Stimulated activated CD4-positive, alpha-beta T cell treated with anti-CD3 and anti-CD28 coated beads, Interleukin-15, amount 100 ng/mL, for 24 hours (primary cell): ENCODE measurements at places on chromosomes 16 and 17.

DNA sequence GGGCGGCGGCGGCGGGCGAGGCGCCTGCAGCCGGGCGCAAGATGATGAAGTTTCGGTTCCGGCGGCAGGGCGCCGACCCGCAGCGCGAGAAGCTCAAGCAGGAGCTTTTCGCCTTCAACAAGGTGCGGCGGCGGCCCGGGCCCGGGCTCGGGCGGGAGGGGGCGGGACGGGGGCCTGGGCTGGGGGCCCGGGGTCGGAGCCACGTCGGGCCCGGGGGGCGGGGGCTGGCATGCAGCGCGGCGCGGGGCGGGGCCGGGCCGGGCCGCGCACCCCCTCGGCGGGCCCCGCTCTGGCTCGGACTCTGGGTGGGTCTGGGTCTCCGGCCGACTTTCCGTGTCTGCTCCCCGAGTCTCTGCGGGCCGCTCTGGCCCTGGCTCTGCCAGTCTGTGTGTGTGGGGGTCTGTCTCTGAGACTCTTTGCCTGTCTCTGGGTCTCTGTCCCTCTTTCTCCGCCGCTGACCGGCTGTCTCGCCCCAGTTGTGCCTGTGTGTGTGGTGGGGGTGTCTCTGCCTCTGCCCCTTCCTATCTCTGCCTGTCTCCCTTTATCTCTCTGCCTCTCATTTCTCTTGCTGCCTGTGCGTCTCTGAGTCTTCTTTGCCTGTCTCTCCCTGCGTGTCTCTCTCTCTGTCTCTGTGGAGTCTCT lies 328 bp downstream of the LLGL1 start:
- no peak for DNase-seq

- DNase-seq: peak; percentile 55
Measured at GRCh38 chr16:86517652-86518258, 7.4 kb downstream of the FOXF1 start.

DNA sequence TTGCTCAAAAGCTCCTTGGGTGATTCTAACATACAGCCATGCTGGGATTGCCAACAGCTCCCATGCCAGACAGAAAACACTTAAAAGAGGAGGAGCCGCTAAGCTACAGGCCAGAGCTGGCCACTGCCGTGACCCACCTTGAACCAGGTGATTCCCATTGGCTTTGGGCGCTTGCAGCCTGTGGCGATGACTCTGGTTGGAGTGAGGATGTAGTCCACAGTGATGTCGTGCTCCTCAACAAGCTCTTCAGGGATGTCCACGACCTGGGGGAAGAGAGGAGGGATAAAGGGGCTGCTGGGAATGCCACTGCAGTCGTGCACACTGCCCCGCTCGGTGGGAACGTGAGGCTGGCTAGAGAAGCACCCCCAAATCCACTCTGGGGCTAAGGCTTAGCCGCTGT lies 13.5 kb downstream of the MTHFSD start:
- no peak for DNase-seq

DNA sequence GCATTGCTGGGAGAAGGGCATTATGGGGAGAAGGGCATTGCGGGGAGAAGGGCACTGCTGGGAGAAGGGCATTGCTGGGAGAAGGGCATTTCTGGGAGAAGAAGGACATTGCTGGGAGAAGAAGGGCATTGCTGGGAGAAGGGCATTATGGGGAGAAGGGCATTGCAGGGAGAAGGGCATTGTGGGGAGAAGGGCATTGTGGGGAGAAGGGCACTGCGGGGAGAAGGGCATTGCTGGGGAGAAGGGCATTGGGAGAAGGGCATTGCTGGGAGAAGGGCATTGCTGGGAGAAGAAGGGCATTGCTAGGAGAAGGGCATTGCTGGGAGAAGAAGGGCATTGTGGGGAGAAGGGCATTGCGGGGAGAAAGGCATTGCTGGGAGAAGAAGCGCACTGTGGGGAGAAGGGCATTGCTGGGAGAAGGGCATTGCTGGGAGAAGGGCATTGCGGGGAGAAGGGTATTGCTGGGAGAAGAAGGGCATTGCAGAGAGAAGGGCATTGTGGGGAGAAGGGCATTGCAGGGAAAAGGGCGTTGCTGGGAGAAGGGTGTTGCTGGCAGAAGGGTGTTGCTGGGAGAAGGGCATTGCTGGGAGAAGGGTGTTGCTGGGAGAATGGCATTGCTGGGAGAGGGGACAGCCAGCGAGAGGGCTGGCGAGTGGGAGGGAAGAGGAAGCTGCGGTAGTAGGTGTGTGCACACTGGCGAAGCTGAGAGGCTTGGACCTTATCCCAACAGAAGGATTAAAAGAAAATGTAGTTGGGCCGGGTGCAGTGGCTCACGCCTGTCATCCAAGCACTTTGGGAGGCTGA lies 4.6 kb upstream of the PYDC1 start:
- no peak for DNase-seq

DNA sequence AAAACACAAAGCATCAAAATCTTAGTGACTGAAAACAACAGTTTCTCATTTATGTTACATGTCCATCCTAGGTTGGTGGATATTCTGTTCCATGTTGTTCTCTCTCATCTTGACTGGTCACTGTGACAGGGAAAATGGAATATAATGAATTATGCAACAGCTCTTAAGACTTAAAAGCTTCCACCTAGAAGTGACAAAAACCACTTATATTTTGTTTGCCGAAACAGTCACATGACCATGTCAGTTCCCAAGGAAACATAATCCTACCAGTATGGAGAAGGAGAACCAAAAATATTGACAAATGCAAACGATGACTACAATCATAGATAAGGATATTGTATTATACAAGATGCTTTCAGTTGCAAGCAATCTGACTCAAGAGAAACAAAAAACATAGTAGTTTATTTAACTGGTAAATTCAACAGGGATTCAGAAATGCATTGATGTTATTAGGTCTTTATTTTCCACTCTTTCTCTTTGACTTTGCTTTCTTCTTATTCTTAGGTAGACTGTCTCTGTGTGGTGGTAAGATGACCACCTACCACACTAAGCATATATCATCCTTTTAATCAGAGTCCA lies 103.8 kb downstream of the SSH2 start:
- DNase-seq: no peak

GRCh38 chr16:27174007-27174406 lies 29.3 kb upstream of the KDM8 start:
- peak; percentile 61 for DNase-seq

- DNase-seq: no peak
Measured at GRCh38 chr16:76182041-76182635, 95.1 kb upstream of the CNTNAP4 start.

GRCh38 chr16:25038239-25038954 lies 23.2 kb upstream of the ARHGAP17 start:
- no peak for DNase-seq

DNA sequence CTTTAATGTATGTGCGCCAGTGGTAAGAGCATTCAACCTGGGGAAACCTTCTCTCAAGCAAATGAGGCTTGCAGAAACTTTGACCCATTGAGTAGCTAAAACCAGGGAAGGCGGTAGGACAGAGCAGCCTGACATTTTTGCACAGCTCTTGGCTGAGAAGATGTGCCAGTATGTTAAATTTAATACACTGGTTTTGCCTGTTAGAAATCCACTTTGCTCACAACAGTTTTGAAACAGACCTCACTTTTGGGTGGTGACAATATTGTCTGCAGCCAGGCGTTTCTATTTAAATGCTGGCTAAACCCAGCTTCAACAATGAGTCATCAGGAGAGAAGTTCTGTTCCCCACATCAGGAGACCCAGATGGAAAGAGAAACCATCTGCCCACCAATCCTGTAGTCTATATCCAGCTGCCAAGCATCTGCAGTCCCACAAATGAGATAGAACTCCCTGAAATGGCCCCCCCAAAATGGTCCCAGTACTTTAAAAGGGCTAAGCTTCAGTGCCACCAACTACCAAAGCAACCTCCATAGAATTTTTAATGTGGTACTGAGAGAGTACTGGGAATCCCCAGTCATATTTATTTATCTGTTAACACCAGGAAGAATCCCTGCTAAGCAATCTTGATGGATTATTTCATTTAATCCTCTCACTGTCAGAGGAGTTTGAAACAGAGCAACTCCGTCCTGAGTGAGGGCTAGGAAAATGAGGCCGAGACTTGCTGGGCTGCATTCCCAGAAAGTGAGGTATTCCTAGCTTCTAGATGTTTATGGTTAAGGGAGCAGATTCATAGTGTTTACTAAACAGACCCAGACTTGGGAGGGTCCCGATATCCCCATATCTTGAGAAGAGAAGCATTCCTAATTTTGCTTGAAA lies 29.0 kb upstream of the CLEC3A start:
- DNase-seq: no peak

DNA sequence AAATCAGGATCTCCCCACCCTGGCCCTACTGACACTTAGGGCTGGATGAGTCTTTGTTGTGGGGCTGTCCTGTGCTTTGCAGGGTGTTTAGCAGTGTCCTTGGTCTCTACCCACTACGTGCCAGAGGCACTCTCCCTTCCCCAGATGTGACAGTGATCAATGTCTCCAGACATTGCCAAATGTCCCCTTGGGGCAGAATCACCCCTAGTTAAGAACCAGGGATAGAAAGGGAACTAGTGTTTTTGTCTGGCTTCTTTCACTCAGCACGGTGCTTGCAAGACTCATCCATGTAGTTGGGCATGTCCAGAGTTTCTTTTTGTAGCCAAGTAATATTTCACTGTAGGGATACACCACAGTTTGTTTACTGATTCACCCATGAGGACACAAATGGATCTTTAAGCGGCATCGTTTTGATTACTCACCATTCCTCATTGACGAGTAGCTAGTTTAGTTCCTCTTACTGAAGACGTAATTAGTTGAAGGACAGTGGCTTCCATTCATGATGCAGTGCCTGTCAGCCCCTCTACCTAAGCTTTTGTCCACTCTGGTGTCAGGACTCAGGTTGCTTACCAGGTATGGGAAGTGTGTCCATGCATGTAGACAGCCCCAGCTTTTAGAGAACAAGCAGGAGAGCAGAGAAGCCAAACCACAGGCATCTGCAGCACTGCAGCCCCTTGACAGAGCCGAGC lies 26.0 kb upstream of the ITGB4 start:
- DNase-seq: no peak

DNA sequence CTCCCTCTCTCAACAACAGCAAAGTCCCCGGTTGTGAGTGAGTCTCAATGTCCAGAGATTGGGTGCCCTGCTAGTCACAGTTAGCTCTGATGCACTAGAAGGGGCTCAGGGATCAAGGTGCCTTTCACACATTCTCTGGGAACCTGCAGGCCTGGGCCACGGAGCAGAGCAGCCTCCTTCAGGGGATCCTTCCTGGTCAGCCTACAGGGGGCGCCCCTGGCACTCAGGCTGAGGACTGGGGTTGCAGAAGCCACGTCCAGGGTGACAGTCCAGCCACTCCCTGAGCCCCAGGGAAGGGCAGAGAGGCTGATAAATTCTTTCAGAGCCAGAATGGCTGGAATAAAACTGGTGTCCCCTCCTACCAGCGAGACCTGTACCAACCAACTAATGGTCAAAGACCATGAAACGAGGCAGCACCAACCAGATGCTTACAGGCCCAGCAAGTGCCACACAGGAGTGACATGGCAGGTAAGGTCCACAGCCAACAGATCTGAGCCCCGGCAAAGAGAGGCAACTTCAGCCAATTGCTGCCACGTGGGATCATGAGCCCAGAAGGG lies 43.5 kb downstream of the ST3GAL2 start:
- DNase-seq: peak; percentile 79

DNA sequence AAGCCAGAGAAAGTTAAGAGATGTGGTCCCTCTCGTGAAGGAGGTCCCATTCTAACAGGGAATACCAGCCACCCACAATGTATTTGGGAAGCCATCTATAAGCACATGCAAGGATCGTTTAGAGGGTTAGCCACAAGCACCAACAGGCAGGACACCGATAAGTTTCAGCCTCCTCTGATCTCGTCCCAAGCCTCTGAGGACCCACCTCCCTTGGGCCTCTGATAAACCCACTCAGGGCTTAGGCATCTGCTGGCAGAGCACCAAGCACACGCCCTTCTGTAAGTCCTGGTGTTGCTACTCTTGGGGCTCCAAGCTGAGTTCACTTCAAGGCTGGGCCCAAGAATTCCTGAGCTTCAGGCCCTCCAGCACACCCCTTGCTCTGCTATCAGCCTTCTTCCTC lies 5.4 kb upstream of the PNPO start:
- DNase-seq: no peak

DNA sequence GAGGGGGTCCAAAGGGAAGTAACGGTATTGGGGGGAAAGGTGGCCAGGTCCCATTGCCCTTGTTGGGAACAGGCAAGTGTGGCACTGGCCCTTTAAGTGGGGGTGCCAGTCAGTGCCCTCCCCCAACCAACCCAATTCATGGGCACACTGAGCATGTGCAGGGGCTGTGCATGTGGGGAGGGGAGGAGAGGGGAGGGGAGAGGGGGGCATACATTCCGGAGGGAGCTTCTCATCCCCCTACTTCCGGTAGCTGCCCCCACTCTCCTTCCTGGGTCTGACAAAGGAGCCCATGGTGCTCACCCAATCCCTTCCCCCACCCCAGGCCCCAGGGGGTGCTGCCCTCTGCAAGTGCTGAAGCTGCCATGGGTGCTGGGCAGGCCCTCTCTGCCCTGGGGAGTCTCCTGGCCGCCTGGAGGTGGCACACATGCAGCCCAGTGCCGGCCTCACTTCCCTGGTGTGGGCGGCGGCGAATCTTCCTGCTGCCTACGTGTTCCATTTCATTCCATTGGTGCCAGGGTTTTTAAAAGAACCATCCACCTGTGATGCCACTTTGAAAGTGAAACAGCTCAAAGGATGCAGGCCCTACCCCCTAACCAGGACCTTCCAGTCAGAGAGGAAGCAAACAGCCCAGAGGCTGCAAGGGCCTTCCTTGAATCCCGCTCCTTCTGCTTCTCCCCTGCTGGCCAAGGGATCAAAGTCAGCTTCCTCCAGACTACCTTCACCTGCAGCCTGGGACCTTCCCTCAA lies 11.0 kb downstream of the HEXIM2 start:
- peak; percentile 68 for DNase-seq

GRCh38 chr17:32659419-32659842 lies 172.6 kb downstream of the CDK5R1 start:
- DNase-seq: peak; percentile 76

DNA sequence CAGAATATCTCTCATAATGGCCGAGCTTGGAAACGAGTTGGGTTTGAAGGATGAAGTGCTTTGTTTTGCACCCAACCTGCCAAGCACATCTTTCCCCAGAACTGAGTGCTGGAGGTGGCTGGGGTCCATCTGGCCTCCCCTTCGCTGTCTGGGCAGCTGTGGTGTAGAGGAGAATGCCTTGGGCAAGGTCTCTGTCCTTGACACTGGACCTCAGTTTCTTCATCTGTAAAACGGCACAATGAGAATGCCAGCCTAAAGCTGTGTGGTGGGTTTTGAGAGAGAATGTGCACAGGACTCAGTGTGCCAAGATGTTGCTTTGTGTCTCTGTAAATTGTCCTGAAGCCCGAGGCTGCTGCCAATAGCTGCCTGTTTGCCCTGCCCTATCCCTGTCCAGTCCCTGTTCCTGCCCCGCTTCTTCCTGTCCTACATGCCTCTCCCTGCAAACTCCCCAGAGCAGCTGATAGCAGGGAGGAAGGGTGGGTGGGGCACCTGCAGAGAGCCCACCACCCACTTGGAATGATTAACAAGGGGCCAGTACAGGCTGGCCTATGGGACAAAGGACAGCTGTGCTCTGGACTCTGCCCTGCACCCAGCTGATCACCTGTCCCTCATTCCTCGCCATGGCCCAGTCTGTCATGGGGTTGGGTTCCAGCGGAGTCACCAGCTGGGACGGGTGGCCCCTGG lies 15.3 kb downstream of the LASP1 start:
- no peak for DNase-seq
